Stimulated activated naive B cell treated with anti-CD40 and anti-IgM and Interleukin-4, amounts not matched to agents 10 μg/mL and 1 μg/mL and 100 μg/mL, for 72 hours (primary cell): ENCODE measurements at places on chromosomes 12 and 14.

DNA sequence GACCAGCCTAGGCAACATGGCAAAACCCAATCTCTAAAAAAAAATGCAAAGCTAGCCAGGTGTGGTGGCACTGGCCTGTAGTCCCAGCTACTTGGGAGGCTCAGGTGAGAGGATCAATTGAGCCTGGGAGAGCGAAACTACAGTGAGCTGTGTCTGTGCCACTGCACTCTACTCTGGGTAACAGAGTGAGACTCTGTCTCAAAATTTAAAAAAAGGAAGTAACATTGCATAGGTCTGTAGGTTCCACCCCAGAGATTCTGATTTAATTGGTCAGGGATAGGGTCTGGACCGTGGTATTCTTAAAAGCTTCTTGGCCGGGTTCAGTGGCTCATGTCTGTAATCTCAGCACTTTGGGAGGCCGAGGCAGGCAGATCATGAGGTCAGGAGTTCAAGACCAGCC lies 26.2 kb downstream of the ZC2HC1C start:
- DNase-seq, result no peak

DNA sequence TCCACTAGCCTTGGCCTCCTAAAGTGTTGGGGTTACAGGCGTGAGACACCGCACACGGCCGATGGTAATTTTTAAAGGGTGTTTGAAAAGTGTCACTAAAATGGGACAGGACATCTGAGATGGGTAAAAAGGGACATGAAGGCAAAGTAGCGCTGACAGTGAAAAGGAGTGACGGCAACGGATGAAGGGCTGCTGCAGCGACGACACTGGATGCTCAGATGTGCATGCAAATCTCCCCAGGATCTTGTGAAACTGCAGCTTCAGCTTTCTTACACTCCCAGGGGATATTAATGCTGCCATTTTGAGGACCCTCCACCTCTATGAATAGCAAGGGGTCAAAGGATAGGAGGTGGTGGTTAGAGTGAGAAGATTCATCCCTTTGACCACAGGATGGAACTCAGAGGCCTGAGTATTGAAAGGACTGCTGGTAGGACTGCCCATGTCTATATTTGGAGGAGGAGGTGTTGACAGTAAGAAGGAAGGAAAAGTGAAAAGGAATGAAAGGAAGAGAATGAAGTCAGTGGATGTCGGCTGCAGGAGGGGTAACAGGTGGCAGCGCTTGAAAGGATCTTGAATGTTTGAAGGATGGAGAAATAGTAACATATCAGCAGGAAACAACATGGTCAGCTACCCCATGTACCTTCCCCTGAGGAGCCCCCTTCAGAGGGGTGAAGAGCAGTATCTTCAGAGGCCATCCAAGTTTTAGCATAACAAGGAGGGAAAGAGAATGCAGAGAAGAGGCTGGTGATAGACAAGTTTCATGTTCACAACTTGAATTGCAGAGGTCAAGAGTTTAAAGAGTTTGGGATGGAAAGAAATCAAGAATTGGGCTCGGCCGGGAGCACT lies 37.1 kb downstream of the CLIP1 start:
- DNase-seq, result no peak

DNA sequence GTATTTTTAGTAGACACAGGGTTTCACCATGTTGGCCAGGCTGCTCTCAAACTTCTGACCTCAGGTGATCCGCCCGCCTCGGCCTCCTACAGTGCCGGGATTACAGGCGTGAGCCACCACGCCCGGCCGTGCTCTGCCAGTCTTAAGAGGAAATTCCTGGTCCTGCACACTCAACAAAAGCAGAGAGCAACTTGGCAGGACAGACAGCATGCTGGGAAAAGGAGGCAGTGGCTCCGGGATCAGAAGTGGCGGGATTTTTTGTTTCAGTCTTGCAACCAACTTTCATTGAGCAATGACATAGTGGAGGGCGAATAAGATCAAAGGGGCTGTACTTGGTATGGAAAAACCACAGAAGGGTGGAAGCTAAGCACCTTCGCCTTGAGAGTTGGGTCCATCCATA lies 2.1 kb downstream of the CKAP4 start:
- no peak for DNase-seq

DNA sequence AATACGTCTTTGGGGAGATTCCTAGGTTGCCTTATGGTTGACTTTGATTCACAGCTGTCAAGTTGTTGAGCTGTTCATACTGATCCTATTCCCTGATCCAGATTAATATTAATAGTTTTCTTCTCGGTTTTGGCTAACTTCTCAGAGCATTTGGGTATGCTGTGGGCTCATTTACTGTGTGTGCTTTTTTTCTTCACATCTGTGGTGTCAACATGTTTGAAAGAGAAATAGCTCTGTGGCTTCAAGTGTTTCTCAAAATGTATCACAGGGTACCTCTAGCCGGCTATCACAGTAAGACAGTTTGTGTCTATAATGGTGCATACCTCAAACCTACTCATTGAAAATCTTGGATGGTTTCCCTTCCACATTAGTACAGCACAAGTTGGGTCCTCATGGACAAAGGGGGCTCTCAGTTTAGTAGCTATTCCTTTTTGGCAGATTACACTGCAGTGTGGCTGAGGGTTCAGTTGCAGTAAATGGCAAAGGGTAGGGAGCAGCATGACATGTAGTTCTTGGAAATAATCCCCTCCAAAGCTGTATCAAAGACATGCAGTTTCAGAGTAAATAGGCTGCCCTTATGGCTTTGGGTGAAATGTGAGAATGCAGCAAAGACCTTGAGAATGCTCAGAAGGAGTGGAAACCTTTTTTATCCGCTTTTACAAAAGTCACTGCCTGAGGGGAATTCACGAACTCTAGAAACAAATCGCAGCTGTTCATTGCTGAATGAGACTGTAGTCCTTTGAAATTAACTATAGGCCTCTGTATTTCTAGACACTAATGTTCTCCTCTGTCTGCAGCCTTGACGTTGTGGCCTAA lies 102.4 kb upstream of the ATF1 start:
- no peak for DNase-seq

- no peak for DNase-seq
Observed at GRCh38 chr12:88570103-88570502, 10.2 kb downstream of the KITLG start.

- DNase-seq, result no peak
Observed at GRCh38 chr12:132946246-132946820, 9.8 kb downstream of the ZNF605 start.

DNA sequence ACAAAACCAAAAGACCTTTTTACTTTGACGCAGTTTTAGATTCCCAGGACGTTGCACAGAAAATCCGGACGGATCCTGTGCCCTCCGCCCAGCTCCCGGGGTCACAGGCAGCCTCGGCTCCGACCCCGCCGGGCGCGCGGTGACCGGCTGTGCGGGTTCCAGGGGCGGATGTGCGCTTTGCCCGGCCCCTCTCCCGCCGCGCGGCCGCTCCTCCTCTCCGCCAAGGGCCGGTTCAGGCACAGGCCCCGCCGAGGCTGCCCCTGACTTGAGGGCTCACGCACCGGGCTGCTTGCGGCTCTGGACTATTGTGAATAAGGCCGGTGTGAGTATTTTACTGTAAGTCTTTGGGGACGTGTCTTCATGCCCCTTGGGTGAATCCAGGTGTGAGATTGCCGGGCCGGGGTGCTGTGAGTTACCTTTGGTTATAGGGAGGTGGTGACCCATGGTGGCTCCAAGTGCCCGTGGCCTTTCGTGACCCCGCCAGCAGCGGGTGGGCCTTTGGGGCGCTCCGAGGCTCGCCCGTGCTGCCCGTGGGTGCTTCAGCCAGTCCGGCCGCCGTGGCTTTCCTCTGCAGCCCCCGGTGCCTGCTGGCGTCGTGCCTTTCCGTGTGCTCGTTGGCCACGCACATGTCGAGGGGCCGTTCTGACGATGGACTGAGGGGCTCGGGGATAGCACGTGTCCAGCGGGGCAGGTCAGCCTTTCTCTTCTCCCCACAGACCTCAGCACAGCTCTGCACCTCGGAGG lies 45.9 kb downstream of the NOC4L start:
- DNase-seq, result no peak

DNA sequence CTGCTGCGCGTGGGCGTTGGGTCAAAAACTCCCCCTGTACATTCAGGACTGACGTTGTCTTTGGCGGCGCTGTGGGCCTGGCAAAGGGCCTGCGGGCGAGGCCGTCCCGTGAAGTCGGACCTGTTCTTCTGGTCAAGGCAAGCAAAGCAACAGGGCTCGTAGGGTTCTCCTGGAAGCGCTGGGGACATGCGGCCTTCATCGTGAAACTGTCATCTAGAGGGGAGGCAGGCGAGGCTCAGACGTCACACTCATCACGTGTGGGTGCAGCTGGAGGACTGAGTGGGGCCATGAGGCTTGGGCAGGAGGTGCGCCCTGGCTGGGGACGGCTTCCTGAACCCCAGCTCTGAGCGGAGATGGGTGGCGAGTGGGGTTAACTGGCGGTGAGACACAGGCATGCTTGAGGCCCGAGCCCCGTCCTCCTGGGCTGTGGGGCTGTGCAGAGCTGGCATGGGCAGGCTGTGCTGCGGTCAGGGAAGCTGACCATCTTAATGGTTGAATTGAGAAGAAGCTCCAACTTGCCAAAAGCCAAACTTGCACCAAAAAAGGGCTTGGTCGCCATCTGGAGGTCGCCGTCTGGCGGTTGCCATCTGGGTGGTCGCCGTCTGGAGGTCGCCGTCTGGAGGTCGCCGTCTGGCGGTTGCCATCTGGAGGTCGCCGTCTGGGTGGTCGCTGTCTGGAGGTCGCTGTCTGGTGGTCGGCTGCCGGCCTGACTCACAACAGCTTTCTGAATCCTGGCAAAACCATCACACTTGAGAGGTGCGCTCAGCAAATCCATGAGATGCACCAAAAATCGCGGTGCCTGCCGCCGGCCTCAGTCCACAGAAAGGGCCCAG lies 66.2 kb downstream of the NOC4L start:
- no peak for DNase-seq

DNA sequence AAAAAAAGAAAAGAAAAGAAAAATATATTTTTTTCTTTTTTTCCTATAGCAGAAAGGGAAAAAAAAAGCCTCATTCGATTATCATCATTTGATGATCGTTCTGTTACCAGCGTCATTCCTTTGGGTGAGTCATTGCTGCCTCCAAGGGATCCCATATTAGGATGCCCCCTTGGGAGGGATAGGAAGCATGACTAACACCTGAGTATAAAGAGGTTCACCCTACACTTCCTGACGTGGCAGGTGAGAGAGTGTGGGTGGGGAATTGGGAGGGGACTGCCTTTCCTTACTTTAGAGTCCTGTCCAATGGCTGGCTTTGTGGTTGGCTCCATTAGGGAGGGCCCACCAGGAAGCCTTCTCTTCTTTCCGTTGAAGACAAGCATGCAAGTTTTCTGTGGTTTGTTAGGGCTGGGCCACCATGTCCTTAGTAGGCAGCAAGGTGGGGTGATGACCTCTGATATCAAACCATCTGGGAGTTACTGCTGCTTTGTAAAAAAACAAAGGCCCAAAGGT lies 56.1 kb upstream of the FUT8 start:
- DNase-seq, result no peak

DNA sequence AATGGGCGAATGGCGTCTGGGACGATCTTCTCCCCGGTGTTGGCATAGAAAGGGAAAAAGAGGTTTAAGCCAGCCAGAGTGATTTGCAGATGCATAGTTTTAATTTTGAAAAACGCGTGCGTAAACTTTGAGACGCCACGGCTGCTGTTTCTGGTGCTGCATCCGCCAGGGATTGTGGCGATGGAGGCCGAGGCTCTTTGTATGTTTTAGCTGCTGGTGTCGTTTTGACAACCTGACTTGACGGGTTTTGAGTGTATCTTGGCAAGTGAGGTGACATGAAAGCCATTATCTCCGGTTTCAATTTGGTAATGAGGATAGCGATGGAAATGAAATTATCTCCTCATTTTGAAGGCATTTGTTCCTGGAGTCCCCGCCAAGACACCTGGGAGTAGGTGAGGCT lies 1.6 kb downstream of the PTGDR start:
- no peak for DNase-seq

GRCh38 chr12:68478516-68479260 lies 132.0 kb upstream of the RAP1B start:
- DNase-seq, result no peak

DNA sequence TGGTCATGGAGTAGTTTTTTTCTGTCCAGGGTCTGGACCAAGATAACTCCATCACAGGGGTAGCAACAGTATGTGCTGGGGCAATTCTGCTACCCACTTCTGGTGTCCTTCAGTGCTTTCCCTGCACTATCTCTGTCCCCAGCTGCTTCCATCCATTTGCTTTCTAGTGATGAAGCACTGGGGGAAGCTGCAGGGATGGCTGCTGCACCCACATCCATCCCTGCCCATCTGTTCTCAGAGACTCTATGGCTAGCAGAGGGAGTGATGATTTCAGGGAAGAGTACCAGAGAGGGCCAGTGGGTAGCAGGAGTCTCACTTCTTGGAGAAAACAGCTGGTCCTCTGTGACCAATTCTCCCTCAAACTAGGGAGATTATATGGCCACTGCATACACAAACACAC lies 44.1 kb downstream of the ETV6 start:
- no peak for DNase-seq

DNA sequence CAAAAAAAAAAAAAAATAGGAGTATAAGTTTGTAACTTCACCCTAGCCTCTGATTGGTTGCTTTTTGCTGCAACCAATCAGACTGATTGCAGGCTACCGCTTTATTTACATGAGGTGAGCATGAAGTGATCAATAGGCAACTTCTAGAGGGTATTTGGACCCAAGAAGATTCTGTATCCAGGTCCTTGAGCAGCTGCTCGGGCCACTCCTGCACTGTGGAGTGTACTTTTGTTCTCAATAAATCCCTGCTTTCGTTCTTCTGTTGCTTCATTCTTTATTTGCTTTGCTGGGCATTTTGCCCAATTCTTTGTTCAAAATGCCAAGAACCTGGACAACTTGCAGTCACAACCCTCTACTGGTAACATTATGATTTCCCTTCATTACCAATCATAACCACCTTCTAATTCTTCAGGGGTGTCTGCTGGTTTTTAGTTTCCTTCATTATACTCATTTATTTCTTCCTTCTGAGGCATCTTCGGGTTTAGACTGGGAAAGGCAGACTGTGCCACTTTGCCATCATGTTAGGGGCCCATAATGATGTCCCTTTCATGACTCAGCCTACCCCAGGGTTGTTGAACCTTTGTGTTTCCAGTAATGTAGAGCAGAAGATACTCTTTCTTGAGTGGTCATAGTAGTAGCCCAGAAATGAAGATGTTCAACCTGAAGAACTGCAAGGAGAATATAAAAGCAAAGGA lies 43.4 kb upstream of the LIMA1 start:
- DNase-seq, result no peak

DNA sequence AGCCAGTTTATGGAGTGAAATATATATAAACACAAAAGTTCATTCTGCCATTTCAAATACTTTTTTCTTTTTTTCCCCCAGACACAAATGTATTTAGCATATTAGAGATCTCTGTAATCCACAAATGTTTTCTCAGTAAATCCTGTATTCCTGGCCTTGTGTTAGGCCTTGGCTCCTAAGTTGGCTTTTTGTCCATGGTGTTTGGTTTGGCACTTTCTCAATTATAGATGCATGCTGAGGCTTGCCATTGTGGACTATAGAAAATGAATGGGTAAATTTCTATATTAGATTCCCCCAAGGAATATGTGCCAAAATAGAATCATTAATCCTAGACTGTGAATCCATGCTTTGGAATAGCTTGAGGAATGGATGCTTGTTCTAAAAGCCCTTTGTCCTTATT lies 17.0 kb downstream of the RIC8B start:
- DNase-seq, result no peak
